RKO (cell line): ENCODE measurements at places on chromosomes 11 and 22.
A peak's percentile ranks its signal among the peaks of the same experiment; 100 is the strongest.

DNA sequence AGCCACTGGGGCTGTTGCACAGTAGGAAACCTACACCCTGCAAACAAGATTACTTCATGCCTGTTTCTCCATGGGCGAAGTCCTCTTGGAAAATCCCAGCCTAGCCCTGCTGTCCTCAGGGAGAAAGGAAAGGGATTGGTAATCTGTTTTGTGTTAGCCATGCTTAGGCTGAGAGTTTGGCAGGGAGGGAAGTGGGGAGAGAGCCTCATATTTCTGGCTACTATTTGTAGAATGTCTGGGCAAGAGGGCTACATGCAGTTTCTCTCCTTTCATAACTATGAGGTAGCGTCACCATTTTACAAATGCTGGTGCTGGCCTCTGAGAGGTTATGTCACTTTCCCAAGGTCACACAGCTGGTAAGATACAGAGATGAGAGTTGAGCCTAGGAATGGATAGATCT lies 737 bp upstream of the MFRP start:
- DNase-seq = no peak

GRCh38 chr11:11243590-11244469 lies 109.2 kb downstream of the CSNK2A3 start:
- DNase-seq = peak; percentile 32

DNA sequence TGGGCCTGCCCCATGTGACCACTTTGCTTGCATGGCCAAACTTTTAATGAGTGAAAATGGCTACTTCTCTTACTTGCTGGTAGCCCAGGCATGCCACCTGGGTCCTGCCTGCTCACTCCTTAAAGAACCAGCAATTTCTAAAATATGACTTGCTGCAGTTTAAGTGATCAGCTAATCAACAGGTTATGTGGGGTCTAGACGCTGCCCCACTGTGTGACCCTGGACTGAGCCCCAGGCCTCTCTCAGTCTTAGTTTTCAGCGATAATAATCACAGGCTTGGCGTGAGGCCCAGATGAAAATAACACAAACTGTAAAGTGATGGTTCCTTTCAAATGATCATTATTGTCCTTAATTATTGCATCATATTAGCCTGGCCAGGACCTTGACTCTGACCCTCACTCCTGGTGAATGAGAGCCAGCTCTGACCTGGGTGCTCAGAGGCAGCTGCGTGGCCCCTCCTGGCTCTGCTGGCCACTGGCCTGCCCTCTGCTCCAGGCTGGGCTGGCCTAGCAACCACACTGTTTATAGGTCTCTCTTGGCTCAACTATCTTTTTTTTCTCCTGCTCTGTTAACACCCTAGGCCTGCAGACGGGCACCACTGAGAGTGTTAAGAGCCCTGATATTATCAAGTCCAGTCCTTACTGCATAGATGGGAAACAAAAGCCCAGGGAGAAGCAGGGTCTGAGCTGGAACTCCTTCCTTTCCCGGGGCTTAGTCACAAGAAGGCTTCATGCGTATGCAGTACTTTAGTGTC lies 89.7 kb downstream of the RRM1 start:
- DNase-seq = no peak

DNA sequence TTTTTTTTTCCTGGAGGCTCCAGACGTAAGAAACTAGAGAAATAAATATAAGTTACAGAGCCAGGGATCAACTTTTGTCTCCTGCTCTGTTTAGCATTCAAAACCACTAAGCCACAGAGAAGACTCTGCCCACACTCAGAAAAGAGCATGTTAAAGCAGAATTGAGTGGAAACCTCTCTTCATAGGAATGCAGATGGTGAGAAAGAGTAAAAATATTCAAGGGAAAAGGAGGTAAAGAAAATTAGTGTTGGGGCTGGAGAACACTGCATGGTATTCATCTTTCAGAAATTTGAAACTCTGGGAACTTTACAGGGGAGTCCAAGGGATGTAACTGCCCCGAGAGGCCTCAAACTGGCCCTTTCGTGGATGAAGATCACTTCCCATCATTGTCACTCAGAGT lies 65.1 kb downstream of the CLMP start:
- DNase-seq = no peak

DNA sequence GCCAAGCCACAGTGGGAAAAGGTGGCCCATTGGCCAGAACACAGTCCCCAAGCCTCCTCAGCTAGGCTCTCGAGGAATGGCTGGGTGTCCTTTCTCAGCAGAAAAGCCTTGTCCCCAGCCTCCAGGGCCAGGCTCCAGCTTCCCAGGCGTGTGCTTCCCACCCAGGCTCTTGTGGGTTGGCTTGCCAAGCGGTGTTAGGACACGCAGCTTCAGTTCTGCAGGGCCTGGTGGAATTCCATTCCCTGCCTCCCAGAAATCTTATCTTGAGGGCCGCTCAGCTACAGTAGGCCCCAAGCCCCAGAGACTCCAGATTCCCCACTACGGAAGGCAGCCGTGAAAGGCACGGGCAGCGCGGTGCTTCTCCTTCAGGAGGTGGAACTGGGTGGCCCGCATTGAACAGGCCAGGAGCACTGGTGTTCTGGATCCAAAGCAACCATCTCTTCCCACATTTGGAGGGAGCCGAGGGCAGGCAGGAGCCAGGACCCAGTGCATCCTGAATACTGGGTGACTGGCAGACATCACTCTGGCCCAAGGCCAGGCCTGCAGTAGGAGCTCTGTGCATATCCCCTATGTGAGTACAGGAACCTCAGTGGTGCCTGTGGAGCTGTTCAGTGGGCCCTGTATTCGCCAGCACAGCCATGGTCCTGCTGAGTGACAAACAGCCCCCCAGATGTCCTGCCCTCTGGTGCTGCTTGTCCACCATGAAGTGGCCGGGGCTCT lies 16.7 kb upstream of the KCNQ1OT1 start:
- DNase-seq = no peak

DNA sequence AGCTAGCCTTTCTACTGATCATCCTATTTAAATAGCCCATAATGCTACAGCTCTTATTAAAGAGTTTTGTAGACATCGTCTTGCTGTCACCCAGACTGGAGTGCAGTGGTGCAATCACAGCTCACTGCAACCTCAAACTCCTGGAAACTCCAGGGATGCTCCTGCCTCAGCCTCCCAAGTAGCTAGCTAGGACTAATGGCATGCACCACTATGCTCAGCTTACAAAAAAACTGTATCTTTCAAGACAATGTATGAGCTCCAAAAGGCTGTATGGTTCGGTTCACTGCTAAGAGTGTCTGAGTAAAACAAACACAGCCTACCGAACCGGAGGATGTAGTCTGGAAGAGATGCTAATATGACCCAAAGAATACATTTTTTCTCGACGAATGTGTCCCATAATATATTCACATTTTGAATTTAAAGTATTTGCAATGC lies 2.6 kb downstream of the TAF1D start:
- peak; percentile 39 for DNase-seq

DNA sequence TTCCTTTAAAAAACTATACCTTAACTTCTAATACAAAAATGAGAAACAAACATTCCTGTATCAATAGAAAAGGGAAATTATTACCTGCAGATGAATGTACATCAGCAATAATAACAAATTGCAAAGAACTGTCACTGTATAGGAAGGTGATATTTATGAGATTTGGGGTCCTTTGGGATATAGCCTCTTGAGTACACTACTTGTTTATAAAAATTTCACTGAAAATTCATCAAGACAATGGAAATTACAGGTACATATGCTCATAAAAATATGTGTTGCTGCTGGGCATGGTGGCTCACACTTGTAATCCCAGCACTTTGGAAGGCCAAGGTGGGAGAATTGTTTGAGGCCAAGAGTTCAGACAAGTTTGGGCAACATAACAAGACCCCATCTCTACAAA lies 34.0 kb upstream of the OR5P2 start:
- DNase-seq = no peak

DNA sequence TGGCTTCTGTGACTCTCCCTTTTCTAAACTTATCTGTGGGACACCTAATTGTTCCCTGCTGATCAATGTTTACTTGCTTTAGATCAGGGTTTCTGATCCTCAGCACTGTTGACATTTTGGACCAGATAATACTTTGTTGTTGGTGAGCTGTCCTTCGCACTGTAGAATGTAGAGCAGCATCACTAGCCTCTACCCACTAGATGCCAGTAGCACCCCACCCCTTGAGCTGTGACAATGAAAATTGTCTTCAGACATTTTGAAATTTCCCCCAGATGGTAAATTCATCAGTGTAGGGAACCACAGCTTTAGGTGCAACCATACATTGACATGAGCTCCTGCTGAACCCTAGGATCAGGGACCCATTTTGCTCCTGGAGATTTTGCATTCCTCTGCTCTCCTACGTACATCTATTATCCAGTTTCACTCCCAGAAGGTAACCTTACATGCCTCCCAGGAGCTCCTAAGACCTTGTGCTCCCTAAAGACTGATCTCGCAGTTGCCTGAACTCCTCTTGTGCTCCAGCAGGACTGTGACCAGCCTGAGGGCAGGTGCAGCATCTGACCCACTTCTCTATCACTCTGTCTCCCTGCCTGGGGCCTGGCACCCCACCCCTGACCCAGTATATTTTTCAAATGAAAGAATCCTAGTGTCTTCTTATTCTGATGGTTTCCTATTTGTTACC lies 107.8 kb downstream of the FAR1 start:
- peak; percentile 11 for DNase-seq

DNA sequence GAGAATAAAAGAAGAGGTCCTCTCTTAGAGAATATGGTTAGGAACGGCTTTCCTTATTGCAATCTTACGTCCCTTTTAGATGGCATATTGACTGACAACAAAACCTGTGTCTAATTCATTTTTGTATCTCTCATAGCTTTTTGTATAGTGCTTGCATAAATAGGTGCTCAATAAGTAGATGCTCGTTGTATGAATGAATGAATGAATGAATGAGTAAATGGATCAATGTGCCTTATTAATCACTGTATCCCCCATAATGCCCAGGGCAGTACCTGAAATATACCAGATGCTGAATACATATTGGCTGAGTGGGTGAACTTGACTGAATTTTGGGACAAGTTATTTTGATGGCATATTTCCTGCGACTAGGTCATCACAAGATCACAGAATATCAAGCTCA lies 97.9 kb downstream of the SERGEF start:
- DNase-seq = no peak

DNA sequence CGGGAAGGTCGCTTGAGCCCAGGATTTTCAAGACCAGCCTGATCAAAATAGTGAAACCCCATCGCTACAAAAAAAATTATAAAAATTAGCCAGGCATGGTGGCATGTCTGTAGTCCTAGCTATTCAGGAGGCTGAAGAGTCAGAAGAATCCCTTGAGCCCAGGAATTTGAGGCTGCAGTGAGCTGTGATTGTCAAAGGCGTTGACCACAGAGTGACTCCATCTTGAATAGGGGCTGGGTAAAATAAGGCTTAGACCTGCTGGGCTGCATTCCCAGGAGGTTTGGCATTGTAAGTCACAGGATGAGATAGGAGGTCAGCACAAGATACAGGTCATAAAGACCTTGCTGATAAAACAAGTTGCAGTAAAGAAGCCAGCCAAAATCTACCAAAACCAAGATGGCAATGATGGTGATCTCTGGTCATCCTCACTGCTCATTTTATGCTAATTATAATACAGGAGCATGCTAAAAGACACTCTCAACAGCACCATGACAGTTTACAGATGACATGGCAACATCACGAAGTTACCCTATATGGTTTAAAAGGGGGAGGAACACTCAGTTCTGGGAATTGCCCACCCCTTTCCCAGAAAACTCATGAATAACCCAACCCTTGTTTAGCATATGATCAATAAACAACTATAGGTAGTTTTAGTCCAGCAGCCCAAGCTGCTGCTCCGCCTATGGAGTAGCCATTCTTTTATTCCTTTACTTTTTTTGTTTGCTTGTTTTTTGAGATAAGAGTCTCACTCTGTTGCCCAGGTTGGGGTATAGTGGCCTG lies 2.8 kb upstream of the RDX start:
- DNase-seq = no peak

DNA sequence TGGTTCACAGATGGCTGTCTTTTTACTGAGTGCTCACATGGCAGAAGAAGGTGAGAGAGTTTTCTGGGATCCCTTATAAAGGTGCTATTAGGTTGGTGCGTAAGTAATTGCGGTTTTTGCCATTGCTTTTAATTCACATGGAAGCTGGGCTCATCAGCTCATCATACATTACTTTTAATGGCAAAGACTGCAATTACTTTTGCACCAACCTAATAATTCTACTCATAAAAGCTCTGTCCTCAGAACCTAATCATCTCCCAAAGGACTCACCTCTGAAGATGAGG lies 23.0 kb downstream of the RCN1 start:
- DNase-seq = no peak
